ENCODE measurements at places on chromosomes 7 and 10. TPM values are rescaled to one million over a fixed set of nuclear protein-coding genes. Genes with fewer than 3 reads are reported as not detected.
A peak's percentile ranks its signal among the peaks of the same experiment; 100 is the strongest.

GRCh38 chr10:69612760-69613159, 17.3 kb upstream of the FAM241B start:
- DNase-seq, result no peak

DNA sequence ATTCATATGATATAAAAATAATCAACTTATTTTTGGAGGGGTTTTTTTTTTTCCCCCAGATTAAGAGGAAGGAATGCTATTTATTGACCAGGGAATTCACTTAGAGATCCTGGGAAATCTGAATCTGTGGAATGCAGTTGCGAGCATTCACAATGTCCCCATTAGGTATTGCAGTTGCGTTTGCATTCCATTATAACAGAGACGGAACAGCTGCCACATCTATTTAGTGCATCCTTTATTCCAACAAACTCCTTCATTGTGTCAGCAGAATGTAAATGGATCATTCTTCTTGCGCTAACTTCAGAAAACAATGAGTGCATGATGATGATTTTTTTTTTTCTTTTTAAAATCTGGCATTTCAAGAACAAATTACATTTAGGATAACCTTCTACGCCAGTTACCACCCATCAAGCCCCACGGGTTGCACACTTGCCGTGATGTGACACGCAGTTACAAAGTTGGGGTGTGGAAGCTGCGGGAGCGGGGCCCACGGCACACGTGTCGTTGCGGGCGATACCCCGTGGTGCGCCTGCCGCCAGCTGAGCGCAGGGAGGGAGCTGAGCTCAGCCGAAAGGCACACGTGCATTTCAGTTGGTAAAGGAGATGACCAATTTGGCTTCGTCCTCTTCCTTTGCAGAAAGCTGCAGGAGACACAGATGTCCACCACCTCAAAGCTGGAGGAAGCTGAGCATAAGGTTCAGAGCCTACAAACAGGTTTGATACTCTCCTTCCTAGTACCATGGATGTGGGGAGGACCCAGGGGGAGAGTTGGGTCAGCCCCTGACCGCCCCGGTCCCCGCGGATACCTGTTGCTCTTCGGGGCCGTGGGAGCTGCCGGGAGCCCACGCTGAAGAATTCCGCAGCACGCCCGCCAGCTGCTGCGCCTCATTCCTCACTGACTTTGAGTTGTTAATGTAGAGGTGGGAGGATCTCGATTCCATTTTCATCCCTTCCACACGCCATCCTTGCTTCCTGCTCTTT, 175.3 kb upstream of the SH2B2 start:
- DNase-seq, result no peak

DNA sequence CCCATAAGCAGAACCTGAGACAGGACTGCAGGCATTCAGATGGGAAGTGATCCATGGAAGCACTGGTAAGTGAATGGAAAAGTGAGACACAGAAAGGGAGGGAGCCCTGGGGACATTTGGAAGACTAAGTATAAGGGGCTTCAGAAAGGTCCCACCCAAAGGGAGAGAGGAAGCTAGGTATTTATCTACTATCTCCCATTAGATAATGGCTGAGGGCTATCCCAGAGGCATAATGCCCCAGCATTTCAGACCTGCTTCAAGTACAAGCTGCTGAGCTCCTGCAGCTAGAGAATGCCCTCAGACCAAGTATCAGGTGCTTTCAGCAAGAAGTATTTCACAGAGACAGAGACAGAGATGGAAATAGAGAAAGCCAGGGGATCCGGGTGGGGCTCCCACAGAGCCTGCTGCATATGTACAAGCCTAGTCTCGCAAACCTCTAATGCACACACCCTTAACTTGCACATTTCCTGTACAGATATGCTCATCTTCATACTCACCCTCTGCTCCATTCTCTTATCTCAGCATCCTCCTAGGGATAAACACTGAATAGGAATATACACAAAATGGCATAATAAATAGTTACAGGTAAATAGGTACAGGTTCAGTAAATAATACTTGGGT, 20.2 kb downstream of the KDM7A start:
- DNase-seq, result no peak

The SRGN gene
- polyA plus RNA-seq, result 18.5 TPM

- DNase-seq, result no peak
Measured at GRCh38 chr7:46957195-46957594, 624.7 kb downstream of the TNS3 start.

GRCh38 chr10:113322843-113323242, 230.0 kb upstream of the HABP2 start:
- DNase-seq, result no peak

The FAM25G gene
- polyA plus RNA-seq, result not detected

The STOX1 gene
- 14.7 TPM for polyA plus RNA-seq

GRCh38 chr10:98086837-98087708, 47.4 kb upstream of the R3HCC1L start:
- no peak for DNase-seq

- DNase-seq, result no peak
Measured at GRCh38 chr7:76053461-76053860, 5.6 kb downstream of the MDH2 start.

GRCh38 chr7:473211-473734, 46.4 kb downstream of the PDGFA start:
- DNase-seq, result no peak

GRCh38 chr7:45078125-45078681, 10.6 kb downstream of the NACAD start:
- DNase-seq, result no peak

The ARMC3 gene
- 12.9 TPM for polyA plus RNA-seq

GRCh38 chr10:28559618-28560017, 26.7 kb downstream of the WAC start:
- DNase-seq, result peak; percentile 10

GRCh38 chr10:99708428-99709012, 23.4 kb downstream of the COX15 start:
- no peak for DNase-seq

The CARD11 gene
- polyA plus RNA-seq, result 0.96 TPM

The CYP3A4 gene
- polyA plus RNA-seq, result 0.17 TPM

DNA sequence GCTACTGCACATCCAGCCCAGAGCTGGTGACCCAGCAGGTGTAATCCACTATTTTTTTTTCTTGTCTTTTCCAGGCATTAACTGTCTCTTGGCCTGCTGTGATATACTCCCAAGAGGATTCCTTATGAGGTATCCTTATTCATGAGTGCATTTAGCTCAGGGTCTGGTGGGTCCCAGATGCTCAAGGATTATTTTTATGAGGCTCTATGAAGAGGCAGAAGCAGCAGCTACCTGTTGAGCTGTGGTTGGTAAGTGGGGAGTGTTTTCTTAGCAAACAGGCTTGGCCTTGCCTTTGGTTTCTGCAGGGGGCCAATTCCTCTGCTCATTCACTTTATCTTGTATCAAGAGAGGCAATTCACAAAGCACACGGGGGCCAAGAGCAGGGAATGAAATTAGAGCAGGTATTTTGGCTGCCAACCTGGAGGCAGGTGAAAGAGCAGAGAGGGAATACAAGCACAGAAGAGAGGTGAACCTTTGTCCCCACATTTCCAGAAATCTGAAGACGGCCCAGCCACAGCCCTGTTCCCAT, 221.6 kb downstream of the TMEM178B start:
- no peak for DNase-seq

DNA sequence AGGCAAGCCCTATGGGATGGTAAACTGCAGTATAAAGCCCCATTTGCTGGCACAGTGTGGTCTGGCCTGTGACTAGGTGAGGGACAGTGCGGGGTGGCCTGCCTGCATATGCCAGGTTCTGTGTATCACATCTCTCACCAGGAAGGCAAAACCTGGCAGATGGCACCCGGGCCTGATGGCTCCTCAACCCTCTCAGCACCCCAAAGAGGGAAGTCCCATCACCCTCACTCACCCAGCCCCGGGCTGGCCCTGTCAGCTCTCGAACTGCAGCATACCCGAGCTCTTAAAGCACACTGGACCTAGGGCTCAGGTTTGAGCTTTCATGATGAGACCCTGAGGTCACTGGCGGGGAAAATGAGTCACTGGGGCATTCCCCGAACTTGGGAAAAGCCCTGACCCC, 130.5 kb downstream of the LHPP start:
- DNase-seq, result no peak

DNA sequence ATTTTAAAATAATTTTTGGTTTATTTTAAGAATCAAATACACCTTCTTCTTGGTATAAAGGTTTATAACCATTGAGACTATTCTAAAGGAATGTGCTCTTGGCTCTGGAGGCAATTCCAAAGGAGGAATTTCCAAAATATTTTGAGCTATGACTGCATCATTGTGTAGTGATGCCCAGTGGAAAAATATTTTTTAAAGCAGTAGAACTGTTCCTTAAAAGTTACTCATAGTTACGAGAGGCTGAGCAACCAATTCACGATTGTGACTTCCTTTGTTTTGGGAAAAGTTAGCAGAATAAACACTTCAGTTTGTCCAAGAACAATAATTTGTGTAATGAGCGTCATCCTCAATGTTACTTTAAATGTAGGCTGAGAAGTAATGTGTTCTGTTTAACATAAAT, 233.6 kb downstream of the BAMBI start:
- DNase-seq, result no peak

The BEND7 gene
- polyA plus RNA-seq, result 39.7 TPM

The DNMBP gene
- polyA plus RNA-seq, result 38.7 TPM

DNA sequence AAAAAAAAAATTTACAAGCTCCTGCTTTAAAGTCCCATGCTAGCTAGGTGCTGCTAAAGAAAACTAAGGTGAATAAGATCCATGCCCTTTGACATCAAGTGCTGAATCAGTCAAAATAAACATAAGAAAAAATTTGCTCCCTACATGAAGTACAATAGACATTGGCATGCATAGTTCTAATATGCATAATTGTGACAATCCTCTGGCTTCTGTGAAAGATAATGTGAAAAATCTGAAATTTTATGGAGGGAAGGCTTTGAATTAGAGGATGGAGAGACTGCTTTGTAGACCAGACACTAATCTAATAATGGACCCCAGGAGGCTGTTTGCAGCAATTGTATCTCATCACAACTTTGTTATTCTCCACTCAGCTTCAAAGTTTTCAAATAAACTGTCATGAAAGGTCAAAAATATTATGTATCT, 127.9 kb upstream of the CDK1 start:
- no peak for DNase-seq

The WNT8B gene
- 0.68 TPM for polyA plus RNA-seq

The UNCX gene
- polyA plus RNA-seq, result 9.4 TPM

DNA sequence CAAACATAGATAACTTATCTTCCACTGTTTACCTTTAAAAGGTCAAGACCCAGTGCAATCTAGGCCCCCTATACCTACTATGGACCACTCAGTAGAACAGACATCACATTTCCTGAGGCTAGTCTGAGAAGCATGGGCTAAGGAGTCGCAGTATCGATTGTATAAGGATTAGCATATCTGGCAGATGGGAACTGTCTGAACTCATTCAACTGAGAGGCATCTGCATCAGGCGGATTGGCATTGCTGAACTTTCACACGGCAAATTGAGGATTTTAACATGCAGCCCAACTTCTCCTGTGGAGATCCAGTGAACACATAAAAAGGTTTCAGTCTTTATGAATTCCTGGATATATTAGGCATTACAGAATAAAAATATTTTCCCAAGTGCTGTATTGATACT, 89.1 kb upstream of the LRGUK start:
- no peak for DNase-seq

DNA sequence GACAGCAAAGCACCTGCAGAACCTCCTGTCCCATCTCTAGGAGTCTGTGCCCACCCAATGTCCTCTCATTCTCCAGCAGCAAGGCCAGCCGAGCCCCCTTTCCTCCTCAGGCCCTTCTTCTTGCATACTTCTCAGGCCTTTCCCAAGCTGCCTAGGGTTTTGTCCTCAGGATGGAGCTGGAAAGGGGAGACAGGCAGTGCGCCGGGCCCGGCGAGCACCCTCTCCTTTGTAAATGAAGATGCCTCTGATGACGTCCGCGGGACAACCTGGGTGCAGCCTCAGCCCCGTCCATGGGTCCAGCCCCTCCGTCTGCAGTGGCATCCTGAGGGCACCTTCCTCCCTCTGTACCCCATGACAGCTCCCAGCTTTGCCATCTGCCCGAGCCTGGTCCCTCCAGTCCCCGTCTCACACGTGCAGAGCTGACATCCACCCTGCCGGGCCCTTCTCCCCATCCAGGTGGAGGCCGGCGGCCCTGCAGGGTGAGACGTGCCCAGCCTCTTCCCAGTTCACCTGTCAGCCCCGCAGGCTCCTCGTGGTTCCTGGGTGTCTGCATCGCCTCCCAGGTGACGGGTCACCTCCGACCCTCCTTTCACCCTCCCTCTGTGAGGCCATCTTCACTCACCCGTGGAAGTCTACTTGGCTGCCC, 36.4 kb downstream of the JAKMIP3 start:
- no peak for DNase-seq

- no peak for DNase-seq
Measured at GRCh38 chr10:79321951-79322350, 25.3 kb upstream of the PPIF start.

- DNase-seq, result no peak
Measured at GRCh38 chr7:147199868-147200267, 1083.3 kb downstream of the CNTNAP2 start.

The WNT2 gene
- polyA plus RNA-seq, result 0.27 TPM

DNA sequence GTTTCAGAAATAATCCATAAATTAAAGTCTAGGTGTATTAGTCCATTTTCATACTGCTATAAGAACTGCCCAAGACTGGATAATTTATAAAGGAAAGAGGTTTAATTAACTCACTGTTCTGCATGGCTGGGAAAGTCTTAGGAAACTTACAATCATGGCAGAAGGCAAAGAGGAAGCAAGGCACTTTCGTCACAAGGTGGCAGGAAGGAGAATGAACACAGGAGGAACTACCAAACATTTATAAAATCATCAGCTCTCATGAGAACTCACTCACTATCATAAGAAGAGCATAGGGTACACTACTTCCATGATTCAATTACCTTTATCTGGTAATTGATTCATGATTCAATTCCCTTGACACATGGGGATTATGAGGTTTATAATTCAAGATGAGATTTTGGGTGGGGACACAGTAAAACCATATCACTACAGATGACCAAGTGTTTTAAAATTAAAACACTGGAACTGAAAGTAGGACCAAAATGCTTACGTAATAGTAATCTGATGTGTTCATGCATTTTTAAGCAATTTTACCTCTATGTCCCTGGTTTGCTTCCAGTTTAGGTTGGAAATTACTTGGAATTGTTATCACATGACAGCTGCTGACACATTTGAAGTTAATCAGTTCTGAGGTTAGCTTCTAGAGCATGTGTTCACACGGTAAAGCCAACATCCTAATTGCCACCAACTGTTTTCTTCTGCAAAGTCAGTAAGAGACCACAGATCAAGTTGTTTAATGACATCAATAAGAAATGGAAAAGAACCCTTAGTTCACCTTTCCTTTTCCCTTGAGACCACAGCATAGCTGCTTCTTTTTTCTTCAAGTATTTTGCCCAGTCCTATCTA, 48.4 kb upstream of the SEMA3C start:
- no peak for DNase-seq

DNA sequence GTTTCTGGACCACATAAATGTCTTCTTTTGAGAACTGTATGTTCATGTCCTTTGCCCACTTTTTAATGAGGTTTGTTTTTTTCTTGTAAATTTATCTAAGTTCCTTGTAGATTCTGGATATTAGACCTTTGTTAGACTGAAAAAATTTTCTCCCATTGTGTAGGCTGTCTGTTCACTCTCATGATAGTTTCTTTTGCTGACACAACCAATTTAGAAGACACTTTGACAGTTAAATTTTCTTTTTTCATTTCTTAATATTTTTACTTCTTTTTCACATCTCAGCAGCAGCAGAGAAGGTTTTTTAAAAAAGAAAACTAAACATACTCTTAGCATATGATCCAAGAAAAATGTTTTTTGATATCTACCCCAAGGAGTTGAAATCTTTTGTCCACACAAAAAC, 61.8 kb downstream of the RNF32 start:
- DNase-seq, result no peak

The FKBP6 gene
- 0.16 TPM for polyA plus RNA-seq
